Lower leg skin (tissue), 4 donors: ENCODE measurements at places on chromosomes 5 and 9.

DNA sequence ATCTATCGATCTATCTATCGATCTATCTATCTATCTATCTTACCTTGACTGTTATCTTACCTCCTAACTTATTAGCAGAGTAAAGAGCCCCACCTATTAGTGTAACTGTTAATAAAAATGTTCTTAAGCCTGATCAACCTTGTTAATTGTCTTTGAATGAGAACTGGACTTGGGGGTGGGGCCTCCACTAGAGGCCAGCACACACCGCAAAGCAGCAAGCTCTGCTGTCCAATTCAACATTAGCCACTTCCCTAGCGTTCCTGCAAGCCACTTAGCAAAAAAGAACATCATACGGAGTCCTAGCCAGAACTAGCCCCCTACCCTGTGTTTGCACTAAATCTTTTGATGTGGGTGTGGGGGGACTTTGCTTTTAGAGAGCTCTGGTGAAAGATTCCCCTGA lies 515.8 kb downstream of the KDM4C start:
- DNase-seq = no peak

DNA sequence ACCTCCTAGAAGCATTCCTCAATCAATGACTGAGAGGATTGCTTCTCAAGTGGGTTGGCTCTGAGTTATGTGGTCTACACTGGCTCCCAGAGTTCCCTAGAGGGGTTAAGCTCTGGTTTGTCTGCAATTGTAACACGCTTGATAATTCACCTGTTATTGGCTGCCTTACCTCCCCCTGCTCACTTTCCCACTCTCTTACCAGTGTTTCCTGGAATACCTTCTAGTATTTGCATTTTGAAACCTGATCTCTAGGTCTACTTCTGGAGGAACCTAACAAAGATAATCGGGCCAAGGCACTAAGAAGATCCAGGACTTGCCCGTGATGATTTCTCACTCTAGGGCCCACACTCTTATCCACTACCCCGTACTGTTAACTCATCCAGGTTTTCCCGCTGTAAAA lies 110.1 kb upstream of the MAP3K1 start:
- DNase-seq = no peak

DNA sequence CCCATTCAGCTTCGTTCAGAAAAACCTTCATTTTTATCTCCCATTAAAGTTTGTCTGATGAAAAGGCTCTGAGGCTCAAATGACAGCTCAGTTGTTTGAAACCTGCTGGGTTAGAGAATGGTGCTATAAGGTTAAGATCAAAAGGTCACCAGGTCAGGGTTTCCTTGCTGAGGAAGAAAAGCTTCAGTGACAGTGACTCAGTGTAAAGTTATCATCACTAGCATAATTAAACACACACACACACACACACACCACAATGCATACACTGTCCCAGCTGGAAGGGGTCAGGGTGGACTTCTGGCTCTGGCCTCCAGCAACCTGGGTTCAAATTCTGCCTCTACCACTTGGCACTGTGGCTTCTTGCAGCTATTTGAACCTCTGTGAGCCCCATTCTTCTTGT lies 281.1 kb downstream of the DOCK8 start:
- no peak for DNase-seq

- DNase-seq = no peak
Measured at GRCh38 chr5:124599028-124599973, 147.1 kb downstream of the ZNF608 start.

DNA sequence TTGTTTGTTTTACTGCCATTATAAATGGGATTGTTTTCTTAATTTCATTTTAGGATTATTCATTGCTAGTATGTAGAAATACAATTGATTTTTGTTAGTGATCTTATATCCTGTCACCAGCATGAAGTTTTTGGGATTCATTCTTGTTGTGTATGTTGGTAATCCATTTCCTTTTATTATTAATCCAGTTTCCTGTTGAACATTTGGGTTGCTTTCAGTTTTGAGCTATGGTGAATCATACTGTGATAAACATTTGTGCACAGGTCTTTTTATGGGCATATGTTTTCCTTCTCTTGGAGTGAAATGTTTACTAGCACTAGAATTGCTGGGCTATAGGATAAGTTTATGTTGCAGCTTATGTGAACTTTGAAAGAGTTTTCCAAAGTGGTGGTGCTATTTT lies 69.6 kb downstream of the MAN2A1 start:
- DNase-seq = no peak

DNA sequence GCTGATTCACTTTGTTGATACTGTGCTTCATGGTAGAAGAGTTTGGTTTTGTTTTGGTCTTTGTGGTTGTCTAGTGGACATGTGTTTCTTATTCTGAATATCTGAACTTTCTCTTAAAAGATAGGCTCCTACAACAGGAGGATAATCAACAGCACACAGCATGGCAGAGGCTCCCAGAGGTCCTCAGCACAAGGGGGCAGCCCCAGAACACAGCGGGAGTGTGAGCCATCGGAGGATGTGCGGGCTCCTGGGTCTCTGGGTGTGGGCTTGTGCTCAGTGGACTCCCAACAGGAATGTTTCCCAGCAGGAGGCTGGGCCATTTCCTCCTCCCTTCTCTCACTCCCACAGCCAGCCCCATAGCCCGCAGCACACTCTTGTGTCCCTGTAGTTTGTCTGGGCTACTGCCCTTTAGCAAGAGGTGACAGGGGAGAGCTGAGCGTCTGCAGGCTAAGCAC lies 164.3 kb upstream of the OTULINL start:
- no peak for DNase-seq

- no peak for DNase-seq
Measured at GRCh38 chr9:22990349-22990748, 543.7 kb downstream of the DMRTA1 start.

- no peak for DNase-seq
Measured at GRCh38 chr5:2577312-2578036, 174.0 kb downstream of the IRX2 start.

- DNase-seq = no peak
Measured at GRCh38 chr9:69496846-69497450, 171.9 kb downstream of the ENTREP1 start.

DNA sequence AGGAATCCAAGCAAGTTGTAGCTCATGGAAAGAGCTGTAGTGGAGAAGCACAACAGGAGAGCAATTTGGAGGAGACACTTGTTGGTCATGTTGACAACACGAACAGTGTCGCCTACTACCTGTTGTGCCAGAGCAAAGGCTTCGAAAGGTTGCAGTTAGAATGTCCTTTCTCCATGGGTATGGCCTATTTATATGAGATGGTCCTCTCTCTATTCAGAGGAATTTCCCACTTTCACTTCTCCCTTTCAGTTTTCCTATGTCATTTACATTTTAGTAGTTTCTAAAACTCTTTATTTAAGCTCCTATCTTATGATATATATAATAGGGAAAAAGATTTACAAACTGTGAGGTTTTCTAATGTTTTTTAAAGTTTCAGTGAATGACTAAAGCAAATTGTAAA lies at the start of gene IFNB1:
Gene IFNB1 (minus strand): TSS at position 162 of the 400 bp plus-strand sequence. CDS start 73 bp downstream, at position 89.
- DNase-seq = no peak

- DNase-seq = no peak
Measured at GRCh38 chr9:90773617-90774016, 28.0 kb upstream of the SYK start.

DNA sequence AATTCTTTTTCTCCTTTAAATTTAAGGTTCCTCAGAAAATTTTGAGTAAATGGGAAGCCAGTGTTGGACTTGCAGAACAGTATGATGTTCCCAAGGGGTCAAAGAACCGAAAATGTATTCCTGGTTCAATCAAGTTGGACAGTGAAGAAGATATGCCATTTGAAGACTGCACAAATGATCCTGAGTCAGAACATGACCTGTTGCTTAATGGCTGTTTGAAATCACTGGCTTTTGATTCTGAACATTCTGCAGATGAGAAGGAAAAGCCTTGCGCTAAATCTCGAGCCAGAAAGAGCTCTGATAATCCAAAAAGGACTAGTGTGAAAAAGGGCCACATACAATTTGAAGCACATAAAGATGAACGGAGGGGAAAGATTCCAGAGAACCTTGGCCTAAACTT lies 76.0 kb downstream of the NSD1 start:
- DNase-seq = no peak

DNA sequence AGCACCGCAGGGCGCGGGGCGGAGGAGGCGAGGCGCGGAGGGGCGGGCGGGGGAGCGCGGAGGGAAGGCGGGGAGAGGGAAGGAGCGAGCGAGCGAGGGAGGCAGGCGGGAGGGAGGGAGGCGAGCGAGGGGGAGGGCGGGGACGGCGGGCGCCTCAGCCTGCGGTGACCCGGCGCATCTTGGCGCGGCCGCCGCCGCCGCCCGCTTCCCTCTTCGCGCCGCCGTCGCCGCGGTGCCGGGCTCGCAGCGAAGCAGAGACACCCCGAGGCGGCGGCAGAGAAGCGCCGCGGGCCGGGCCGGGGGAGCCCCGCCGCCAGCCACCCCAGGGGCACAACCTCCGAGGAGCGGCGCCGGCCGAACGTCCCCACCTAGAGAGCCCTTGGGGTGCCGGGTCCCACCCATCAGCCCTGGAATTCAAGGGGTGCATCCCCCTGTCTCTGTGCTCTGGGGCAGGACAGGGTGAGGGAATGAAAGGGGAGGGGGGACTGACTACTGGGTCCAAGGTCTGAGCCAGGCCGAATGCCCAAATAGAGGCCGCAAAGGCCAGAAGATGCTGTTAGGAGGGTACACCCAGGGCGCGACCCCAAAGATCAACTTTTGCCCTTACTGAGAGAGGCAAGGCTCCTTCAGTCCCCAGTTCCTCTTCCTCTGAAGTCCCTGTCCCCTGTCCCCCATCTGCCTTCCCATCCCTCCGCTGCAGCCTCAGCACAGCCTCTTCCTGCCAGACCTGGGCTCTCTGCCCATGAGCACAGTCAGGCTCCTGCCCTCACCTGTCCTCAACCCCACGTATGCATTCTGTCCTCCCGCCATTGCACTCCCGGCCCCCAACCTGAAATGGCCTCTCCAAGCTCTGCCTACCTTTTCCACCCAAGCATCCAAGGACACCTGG lies at the start of gene ADAMTS2:
Gene ADAMTS2 (minus strand): TSS at position 29 of the 889 bp plus-strand sequence. CDS start 133 bp downstream, outside the sequence.
- no peak for DNase-seq

DNA sequence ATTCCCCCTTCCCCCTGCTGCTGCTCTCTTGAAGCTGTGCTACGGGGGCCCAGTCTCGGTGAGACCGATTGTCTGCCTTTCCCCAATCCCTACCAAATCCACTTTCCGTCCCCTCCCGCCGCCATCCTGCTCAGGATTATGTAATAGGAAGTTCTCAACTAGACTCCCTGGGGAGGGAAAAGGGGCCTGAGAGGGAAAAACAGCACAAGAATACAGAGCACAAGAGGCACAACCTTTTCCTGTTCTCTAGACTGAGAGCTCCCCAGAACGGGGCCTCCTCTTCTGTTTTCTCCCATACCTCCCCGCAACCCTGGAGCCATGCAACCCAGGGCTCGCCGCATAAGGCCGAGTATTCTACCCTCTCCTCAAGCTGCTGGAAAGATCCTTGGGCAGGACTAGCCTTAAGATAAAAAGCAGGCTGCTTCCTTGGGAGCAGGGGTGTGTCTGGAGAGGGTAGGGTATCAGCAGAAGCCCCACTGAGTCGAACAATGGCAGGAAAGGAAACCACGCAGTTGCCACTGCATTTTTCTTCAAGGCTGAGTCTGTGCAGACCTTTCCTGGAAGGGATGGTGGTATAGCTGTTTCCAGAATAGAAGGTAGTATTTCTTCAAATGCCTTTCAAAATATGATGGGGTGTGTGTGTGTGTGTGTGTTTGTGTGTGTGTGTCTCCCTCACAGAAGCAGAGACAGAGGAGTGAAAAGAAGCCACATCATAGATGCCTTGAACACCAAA lies 12.9 kb downstream of the MYORG start:
- peak; percentile 61 for DNase-seq

- DNase-seq = no peak
Measured at GRCh38 chr9:95096807-95097206, 220.7 kb downstream of the FANCC start.

DNA sequence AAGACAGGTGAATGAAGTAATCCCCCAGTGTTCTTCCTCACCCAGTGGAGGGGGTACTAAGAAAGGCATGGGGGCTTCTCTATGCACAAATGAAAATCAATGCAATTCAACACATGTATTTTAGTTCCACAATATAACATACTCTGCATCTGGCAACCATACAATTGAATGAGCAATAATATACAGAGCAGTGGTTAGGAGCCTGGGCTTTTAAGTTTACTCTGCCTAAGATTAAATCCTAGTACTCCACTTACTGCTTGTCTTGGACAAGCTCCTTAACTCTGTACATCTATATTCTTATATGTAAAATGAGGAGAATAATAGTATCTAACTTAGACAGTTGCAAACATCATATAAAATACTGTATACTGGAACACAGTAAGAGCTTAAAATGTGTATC lies 195.4 kb upstream of the TRIM32 start:
- DNase-seq = no peak

- no peak for DNase-seq
Measured at GRCh38 chr5:65855766-65856315, 70.5 kb upstream of the ERBIN start.

- no peak for DNase-seq
Measured at GRCh38 chr9:132773764-132774339, 103.6 kb downstream of the GTF3C4 start.

GRCh38 chr9:91844190-91844589 lies 105.8 kb downstream of the ROR2 start:
- peak; percentile 88 for DNase-seq

- DNase-seq = no peak
Measured at GRCh38 chr9:107020040-107020530, 157.1 kb downstream of the ZNF462 start.

GRCh38 chr5:171541341-171541776 lies 121.9 kb downstream of the FGF18 start:
- DNase-seq = no peak

- no peak for DNase-seq
Measured at GRCh38 chr9:25948182-25948581, 269.9 kb upstream of the TUSC1 start.

- no peak for DNase-seq
Measured at GRCh38 chr5:96734871-96735325, 72.7 kb downstream of the CAST start.
